ENCODE measurements at places on chromosomes 6 and 20. TPM values are rescaled to one million over a fixed set of nuclear protein-coding genes. Genes with fewer than 3 reads are reported as not detected.

Gene HAO1
- not detected for total RNA-seq

Gene BPIFA1
- total RNA-seq = not detected

DNA sequence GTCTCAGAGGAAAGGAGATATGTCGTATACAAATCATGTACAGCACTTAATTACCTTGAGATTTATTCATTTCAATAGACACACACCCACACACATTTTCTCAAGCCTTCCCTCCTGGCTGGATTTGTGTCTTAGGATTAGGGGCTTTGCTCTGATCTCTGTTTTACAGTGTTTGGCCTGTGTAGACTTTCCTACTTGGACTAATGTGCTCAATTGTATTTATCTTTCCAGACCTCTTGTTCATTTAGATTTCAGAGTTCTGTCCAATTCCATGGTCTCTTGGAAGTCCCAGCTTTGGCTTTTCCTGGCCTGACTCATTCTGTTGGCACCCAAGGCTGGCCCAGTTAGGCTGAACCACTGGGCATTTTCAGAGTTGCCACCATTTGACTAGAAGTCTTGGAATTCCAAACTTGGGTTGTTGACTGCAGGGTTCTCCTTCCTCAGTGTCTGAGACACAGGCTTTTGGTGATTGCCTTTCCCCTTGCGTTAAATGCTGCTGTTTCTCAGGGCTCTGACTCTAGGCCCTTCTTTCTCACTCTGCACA lies 8.9 kb upstream of the RFPL4B start:
- no peak overlapping the region for H3K27ac ChIP-seq
- H3K4me1 ChIP-seq = no peaks in the 10 kb centered on the region
- DNase-seq = no peak
- H3K36me3 ChIP-seq = no peaks in the 10 kb centered on the region
- H3K4me3 ChIP-seq = no peak overlapping the region
- peaks cover 9% of the 10 kb centered on the region for H3K27me3 ChIP-seq

GRCh38 chr6:80472271-80472670 lies 365.8 kb downstream of the BCKDHB start:
- no peak for DNase-seq
- H3K4me3 ChIP-seq = no peak overlapping the region
- H3K27me3 ChIP-seq = peaks cover 2% of the 10 kb centered on the region

GRCh38 chr6:13494137-13494536 lies 6.7 kb upstream of the GFOD1 start:
- no peaks in the 10 kb centered on the region for H3K36me3 ChIP-seq
- no peak overlapping the region for H3K4me3 ChIP-seq
- H3K27me3 ChIP-seq = no peaks in the 10 kb centered on the region
- no peaks in the 10 kb centered on the region for H3K4me1 ChIP-seq
- no peak for DNase-seq

DNA sequence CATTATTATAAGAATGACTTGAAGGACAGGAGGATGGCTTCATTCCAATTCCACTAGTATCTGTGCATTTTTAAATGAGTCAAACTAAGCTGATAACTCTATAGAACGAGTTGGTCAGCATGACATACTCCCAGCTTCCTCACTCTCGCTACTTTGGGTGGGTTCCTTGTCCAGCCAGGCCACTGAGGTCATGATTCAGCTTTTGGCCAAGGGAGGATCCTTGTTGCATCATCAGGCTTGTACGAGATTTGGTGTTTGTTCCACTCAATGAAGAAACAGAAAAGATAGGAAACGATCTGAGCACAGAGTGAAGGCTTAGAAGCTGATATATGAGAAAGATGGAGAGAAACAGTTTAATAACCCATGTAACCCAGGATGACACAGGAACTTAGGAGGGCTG lies 19.8 kb downstream of the NEDD9 start:
- peak overlapping the region; percentile 18 for H3K27ac ChIP-seq
- no peak for DNase-seq
- H3K4me1 ChIP-seq = peaks cover 54% of the 10 kb centered on the region
- H3K36me3 ChIP-seq = peaks cover 35% of the 10 kb centered on the region
- no peaks in the 10 kb centered on the region for H3K27me3 ChIP-seq
- H3K4me3 ChIP-seq = no peak overlapping the region

Gene RALY
- total RNA-seq = 151 TPM

Gene TPD52L1
- total RNA-seq = 1.1 TPM

- H3K36me3 ChIP-seq = no peaks in the 10 kb centered on the region
- no peak for DNase-seq
- H3K4me1 ChIP-seq = no peaks in the 10 kb centered on the region
- H3K27ac ChIP-seq = no peak overlapping the region
- H3K4me3 ChIP-seq = no peak overlapping the region
- peaks cover 8% of the 10 kb centered on the region for H3K27me3 ChIP-seq
Observed at GRCh38 chr20:45685896-45686295, 15.9 kb upstream of the WFDC11 start.

GRCh38 chr20:37336369-37337207 lies 9.4 kb upstream of the SRC start:
- H3K36me3 ChIP-seq = no peaks in the 10 kb centered on the region
- no peak overlapping the region for H3K4me3 ChIP-seq
- peak; percentile 87 for DNase-seq
- no peaks in the 10 kb centered on the region for H3K27me3 ChIP-seq
- H3K27ac ChIP-seq = peak overlapping the region; percentile 35

DNA sequence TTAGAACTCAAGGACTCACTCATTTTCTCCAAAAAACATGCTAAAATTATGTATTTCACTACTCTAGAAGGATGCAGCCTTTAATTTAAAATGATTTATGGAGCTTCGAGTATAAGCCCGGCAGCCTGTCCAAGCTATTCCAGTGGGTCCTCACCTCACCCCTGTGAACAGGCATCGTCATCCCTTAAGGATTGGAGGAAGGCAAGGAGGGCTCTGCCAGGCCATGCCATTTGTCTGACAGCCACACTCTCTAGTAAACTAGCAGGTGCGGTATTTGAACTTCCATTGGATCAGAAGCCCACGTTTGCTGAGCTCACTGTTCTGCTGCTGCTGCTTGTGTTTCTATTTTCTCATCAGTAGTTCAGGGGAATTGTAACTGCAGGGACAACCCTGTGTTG lies 39.8 kb upstream of the NAA20 start:
- DNase-seq = no peak
- no peaks in the 10 kb centered on the region for H3K4me1 ChIP-seq
- H3K27me3 ChIP-seq = no peaks in the 10 kb centered on the region
- no peaks in the 10 kb centered on the region for H3K36me3 ChIP-seq

Gene DEFB132
- not detected for total RNA-seq

Gene SLC32A1
- total RNA-seq = not detected
